ENCODE measurements at places on chromosomes 4 and X.

DNA sequence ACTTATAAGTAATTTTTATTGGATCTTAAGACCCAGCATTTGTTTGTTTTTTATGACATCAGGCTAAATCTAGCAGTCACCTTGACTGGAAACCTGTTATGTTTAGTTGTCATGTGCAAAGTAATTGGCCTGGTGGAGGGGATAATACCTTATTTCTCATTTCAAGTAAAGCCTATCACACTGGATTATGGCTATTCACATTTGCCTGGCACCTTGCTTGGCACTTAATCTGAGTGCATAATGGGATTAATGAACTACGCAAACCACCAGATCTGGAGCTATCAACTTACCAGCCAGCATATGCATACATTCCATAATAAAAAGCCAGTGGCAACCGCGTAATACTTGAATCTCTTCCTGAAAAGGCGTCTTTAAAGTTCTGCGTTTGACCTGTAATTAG lies 23.2 kb downstream of the SLC7A11 start:
- DNase-seq, result no peak

DNA sequence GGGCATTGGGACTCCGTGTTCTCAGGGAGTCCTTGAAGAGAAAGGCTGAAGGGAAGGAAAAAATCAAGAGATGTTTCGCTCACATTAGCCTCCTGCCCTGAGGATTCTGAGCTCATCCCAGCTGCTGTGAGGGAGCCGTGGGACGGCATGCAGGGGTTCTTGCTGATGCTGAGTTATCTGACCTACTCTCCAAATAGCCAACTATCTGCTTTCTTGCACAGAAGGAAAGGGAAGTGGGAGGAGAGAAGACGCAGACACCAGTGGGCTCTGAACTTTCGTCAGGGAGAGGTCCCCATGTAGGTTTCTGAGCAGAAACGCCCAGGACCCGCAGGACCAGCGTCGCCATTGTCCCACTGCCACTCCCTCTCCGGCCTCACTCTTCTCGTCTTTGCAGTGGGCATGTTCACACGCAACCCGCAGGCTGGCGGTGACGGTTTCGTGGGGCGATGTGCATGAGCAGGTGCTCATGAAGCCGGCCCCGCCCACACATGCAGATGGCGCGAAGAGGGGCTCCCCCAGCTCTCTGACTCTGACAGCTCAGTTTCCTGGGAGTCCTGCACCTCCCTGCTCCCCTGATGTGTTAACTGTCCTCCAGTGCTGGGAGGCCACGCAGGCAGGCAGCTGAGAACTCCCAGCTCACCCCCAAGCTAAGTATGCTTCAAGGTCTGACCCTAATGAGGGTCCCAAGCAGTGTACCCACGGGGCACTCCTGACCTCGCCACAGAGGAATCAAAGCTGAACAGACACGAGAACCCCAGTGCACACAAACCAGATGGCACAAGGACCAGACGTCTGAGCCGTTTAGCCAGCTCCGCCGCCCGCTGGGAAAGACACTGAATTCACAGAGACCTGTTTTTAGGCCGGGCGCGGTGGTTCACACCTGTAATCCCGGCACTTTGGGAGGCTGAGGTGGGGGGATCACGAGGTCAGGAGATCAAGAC lies 13.6 kb upstream of the ABLIM2 start:
- DNase-seq, result no peak

GRCh38 chr4:172379834-172380233 lies 566.6 kb downstream of the GALNTL6 start:
- DNase-seq, result no peak

- DNase-seq, result no peak
These were observed 742.3 kb upstream of the POU3F4 start for GRCh38 chrX:82765811-82766210.

GRCh38 chr4:1727117-1728031 lies 6.1 kb downstream of the TACC3 start:
- DNase-seq, result peak; percentile 76

- DNase-seq, result no peak
These were observed 9.4 kb upstream of the PAK3 start for GRCh38 chrX:111086591-111087006.

GRCh38 chr4:144666539-144667175 lies 20.7 kb downstream of the HHIP start:
- DNase-seq, result peak; percentile 30

- DNase-seq, result no peak
These were observed 146.3 kb downstream of the LDB2 start for GRCh38 chr4:16752150-16752549.

- no peak for DNase-seq
These were observed 161.1 kb upstream of the TLL1 start for GRCh38 chr4:165711912-165712311.

DNA sequence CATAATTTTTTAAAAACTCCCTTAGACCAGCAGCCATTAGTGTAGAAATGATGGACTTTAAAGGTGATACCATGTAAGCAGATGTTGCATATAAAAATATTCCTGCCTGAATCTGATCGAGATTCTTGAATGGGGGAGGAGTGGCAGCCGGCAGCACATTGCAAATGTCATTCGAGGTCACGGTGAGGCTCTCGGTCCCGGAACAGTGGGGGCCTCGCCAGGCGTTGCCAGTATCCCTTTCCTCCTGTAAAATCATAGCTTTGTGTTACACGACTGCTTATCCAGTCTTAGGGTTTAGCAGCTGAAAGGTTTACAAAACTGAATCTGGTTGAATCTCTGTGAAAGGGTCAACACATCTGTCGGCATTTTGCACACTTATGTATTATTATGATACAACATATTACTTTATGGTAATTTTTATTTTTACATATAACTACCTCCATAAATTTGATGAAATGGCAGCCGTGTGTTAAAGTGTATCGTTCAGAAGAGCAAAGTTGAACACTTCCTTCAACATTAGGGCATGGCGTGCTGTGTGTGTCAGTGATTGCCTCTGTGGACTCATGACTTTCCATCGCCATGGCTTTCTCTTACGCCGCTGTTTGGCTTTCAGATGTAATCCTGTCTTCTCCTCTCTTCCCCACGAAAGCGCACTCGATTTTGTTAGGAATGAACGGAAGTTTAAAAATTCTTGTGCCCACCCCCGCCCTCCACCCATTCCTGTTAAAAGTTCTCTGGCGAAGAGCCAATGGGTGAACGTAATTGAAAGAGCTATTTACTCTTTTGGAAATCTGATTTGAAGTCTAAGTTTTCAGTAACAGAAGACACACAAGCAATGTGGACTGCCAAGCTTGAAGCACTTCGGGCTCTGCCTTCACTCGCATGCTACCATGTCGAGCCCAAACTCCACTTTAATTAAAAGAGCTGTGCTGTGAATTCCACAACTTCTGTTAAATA lies 114.8 kb downstream of the STOX2 start:
- no peak for DNase-seq

- DNase-seq, result no peak
These were observed 28.6 kb downstream of the UCHL1 start for GRCh38 chr4:41285202-41285863.

DNA sequence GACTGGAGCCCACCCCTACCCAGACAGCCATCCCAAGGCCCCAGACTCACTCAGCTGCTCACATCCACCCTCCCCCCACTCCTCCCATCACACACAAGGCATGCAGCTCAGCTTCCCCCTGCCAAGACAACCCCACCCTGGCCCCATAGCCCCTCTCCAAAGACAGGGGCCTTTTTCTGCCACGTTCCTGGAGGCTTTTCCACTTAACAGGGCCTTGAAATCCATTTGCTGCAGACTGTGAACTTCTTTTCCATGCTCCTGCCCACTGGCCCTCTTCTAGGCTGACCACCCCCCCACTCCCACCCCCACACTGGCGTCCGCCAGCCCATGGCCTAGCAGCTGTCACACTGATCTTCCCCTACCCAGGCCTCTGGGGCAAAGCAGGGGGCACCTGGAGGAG lies 76.0 kb downstream of the PJA1 start:
- no peak for DNase-seq

GRCh38 chr4:159268607-159269006 lies 165.7 kb downstream of the RAPGEF2 start:
- DNase-seq, result no peak

GRCh38 chr4:82560853-82561785 lies 669 bp downstream of the TMEM150C start:
- DNase-seq, result no peak

GRCh38 chr4:3145234-3145924 lies 70.9 kb downstream of the HTT start:
- DNase-seq, result no peak

GRCh38 chr4:14787894-14788293 lies 214.4 kb upstream of the CPEB2 start:
- no peak for DNase-seq

DNA sequence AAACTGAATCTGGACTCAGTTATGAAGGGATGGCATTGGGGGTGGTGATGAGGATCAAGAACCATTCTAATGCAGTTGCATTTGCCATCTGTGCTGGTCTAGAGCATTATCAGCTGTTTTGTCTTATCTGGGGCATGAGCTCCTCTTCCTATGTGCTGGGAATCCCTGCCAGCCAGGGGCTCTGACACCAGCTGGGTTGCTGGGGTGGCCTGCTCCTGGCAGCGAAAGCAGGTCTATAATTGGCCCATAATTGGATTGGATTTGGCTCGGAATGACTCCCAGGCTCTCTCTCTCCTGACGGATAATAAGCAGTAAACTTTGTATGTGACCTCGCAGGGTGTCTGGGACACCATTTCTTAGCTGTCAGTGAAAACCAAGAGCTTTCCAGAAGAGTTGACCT lies 34.1 kb downstream of the SMPX start:
- no peak for DNase-seq

- DNase-seq, result peak; percentile 30
These were observed 775 bp downstream of the SHROOM4 start for GRCh38 chrX:50812995-50813842.

- peak; percentile 4 for DNase-seq
These were observed 79.7 kb downstream of the SNCA start for GRCh38 chr4:89757154-89757719.

- no peak for DNase-seq
These were observed 243.1 kb upstream of the FTHL17 start for GRCh38 chrX:31314921-31315320.

- no peak for DNase-seq
These were observed 110.2 kb downstream of the APBB2 start for GRCh38 chr4:41104155-41104554.

- no peak for DNase-seq
These were observed 34.8 kb downstream of the CCDC149 start for GRCh38 chr4:24877868-24878635.

DNA sequence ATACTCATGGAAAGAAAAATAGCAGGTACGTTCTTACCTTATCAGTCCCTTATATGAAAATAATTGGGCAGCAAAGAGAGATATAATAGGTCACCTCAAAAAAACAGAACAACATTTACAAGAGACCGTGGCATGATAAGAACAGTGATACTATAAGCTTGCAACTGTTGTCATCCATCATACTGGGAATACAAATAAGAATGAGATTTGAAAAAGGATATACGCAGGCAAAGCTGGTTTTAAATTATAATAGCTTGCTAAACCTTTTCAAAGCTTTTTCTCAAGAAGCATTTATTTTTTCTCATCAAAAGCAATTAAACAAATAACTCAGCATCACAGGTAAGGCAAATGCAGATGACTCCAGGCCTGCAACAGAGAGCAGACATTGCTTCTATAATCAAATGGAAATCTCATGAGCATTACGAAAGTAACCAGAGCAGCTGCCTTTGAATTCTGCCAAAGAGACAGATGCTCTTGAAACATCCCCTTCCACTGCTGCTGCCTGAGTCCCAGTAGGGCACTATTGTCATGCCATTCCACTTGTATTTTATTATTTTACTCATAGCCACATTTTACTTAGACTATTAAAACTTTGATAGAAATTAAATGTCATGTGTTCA lies 620.6 kb upstream of the GNPDA2 start:
- DNase-seq, result no peak

- DNase-seq, result no peak
These were observed 76.0 kb downstream of the NAT8L start for GRCh38 chr4:2135083-2135482.

DNA sequence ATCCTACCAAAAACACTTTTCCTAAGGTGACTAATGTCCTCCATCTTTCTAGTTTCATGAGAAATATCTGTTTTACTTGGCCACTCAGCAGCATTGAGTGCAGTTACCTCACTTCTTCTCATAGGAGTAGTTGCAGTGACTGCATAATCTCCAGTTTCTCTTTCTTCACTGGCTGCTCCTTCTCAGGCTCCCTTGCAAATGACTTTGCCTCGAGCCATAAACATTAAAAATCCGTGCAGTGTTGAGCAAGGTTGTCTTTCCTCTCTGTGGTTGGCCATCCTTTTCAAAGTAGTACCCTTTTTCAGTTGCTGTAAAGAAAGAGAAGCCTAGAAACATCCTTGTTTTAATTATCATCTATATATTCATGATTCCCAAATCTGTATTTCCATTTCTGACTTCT lies 10.2 kb upstream of the PRKG2 start:
- no peak for DNase-seq

- DNase-seq, result no peak
These were observed 305.4 kb upstream of the NDST4 start for GRCh38 chr4:115418635-115419396.

GRCh38 chrX:50697691-50698090 lies 116.3 kb downstream of the SHROOM4 start:
- DNase-seq, result peak; percentile 69

- no peak for DNase-seq
These were observed 187.6 kb downstream of the PDGFC start for GRCh38 chr4:156783966-156784365.

- DNase-seq, result peak; percentile 54
These were observed 369.6 kb downstream of the PCDH7 start for GRCh38 chr4:31089815-31090214.

- DNase-seq, result no peak
These were observed 63.6 kb downstream of the TRIM2 start for GRCh38 chr4:153267890-153268289.
